Uterus (tissue), 4 donors: ENCODE measurements at places on chromosomes 1 and 21.

DNA sequence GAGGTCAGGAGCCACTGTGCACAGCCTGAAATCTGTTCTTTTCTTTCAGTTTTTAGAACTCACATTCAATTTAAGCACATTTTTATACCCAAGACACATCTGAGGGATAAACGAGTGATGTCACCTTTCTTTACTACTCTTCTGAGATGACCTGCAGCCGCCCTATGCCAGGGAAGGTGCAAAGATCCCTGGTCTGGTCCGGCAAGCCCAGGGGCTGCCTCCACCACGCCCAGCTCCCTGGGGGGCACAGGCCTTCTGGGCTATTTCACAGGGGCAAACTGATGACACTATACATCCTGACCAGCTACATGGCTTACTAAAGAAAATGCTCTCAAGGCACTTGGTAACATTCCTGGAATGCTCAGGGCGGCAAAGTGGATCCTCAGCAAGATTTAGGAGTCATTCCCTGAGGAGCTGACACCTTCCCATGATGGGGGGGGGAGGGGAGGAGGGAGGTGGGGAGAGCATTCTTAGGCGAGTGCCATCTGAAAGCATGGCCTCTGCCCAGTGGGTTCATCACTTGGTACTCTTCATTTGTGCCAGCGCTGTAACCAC, 11.3 kb downstream of the MRAP start:
- no peak for DNase-seq

- DNase-seq, result no peak
Observed at GRCh38 chr1:235857756-235858155, 8.9 kb downstream of the LYST start.

DNA sequence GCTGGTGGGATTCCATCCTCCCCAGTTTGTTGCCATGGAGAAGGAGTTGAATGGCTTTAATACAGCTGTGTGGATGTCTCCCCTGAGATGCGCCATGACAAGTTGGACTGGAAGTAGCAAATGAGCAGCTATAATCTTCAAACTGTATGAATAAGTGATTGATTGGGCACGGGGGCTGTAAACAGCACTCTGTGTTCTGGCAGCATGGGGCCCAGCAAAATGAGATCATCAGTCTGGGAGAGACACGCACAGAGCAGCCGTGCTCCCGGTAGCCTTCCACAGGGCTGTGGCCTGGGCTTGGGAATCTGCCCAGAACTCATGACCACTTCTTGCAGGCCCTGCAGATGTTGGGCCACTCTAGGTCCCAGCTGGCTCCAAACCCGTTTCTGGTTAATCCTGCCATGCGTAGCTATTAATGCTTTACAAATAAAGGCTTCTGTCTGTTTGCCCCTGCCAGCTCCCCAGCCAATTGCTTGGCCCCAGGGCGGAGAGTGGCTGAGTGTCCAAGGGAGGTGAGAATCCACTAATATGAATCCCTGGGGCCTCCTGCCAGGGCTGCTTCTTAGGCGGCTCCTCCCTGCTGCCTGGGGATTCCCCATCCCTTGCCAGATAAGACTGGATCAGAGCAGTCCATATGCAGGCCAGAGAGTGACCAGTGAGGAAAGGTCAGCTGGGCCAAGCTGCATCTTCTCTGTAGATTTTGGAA, 642.9 kb downstream of the AJAP1 start:
- DNase-seq, result peak; percentile 17

- no peak for DNase-seq
Observed at GRCh38 chr1:219733511-219734174, 120.7 kb upstream of the ZC3H11B start.

DNA sequence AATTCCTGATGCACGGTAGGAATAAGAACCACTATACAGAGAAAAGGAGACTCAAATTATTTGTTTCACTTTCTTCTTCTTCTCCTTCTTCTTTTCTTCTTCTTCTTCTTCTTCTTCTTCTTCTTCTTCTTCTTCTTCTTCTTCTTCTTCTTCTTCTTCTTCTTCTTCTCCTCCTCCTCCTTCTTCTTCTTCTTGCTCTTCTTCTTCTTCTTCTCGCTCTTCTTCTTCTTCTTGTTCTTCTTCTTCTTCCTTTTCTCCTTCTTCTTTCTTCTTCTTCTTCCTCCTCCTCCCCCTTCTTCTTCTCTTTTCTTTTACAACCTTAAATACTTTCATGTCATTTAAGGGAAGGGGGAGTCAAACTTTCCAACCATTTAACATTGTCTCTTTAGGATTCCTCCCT, 11.0 kb upstream of the GPR88 start:
- no peak for DNase-seq

- DNase-seq, result no peak
Observed at GRCh38 chr1:60091195-60091715, 17.7 kb upstream of the C1orf87 start.

- no peak for DNase-seq
Observed at GRCh38 chr1:151581921-151582320, 29.9 kb upstream of the SNX27 start.

GRCh38 chr1:243848858-243849420, 1.1 kb downstream of the AKT3 start:
- peak; percentile 65 for DNase-seq

GRCh38 chr1:85847356-85847755, 139.1 kb upstream of the ZNHIT6 start:
- DNase-seq, result no peak

DNA sequence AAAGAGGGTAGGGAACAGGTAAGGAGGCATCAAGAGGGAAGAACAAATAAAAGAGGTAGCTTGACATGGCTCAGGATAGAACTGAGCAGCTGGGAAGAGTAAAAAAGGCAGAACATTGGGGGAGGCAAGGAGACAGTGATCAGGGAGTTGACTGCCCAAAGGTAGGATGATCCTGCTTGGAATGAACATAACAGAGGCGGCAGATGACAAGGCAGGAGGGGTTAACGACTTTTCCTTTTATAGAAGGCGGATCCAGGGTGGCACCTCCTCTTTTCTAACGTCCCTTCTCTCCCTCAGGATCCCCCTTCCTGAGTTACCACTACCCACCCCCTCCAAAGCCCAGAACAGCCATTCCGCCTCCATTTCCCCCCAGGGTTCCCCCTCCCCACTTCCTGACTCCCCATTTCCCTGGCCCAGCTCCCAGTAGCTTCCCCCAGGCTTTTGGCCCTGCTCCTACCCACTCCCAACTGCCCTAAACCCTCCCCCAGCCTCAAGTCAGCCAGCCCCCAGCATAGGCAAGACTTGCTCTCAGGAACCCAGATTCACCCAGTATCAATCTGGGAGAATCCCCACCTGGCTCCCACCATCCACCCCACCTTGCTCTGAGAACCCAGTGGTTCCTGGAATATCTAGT, 769 bp upstream of the ADAMTS4 start:
- no peak for DNase-seq

GRCh38 chr1:28895896-28896608, 18.3 kb upstream of the EPB41 start:
- DNase-seq, result peak; percentile 37

GRCh38 chr1:183898001-183898396, 93.1 kb downstream of the RGL1 start:
- no peak for DNase-seq

- DNase-seq, result no peak
Observed at GRCh38 chr1:27392778-27393635, 585 bp downstream of the GPR3 start.

DNA sequence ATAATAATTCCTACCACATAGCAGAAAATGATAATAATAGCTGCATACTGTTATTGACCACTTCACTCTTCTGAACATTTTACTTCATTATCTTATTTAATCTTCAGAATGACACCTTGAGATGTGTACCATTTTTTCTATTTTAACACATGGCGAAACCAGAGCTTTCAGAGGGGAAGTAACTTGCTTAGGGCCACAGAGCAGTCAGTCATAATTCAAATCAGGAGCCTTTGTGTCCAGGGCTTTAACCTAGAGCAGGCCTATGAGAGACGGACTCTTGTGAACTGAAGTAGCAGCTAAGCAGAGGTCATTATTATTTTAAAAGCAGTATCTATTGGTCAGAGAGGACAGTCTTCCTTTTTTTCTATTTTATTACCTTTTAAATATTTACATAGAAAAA, 114.0 kb downstream of the ROR1 start:
- DNase-seq, result no peak

GRCh38 chr1:201408176-201408833, 9.2 kb upstream of the LAD1 start:
- DNase-seq, result peak; percentile 60

DNA sequence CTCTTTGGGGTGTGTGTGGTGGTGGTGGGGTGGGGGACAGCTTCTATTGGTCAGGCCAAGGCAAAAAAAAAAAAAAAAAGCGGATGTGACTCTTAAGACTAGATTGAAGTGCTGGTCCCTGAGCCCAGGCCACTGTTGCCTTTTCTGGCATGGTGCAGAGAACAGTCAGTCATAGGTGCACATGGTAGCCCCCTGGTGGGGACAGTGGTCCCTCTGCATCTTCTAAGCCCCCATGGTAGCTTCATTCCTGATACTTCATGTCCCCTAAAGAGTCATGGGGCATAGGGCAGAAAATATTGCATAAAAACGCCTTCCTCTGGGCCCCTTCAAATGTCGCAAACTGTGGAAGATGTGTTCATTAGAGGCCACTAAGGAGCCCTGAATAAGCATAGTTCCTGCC, 371.8 kb downstream of the NPHP4 start:
- DNase-seq, result no peak

DNA sequence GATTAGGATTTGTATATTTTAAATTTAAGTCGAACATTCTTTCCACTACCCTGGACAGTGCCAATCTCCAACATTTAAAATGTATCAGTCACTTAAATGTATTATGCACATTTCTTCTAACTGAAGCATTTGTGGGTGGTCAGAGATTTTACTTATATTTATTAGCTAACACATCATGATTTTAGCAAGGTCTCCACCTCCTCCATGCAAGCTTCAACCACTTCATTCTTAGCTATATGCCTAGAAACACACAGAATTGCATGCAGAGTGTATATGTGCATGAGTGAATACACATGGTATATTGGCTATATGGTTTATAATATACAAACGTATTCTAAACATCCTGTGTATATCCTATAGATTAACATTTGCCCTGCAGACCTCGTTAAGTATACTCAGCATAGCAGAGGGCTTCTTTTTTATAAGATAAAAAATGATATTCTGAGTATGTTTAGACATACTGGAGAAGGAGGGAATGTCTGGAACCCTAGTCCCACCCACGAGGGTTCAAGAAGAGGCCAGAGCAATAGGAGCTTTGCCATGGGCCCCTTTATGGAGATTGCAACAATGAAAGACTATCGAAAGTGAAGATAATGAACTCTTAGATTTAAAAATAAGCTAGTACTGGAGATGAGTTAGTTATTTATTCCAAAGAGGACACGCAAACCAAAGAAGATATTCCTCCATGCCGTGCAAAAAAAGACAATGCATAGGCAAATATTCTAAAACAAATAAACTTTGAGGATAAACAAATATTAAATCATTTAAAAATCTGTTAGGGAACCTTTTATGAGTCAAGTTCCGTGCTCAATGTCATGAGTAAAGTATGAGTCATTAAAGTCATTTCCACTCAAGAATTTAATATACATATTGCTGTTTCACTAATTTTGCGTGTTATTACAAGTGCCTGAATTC, 480.4 kb downstream of the SIPA1L2 start:
- no peak for DNase-seq

DNA sequence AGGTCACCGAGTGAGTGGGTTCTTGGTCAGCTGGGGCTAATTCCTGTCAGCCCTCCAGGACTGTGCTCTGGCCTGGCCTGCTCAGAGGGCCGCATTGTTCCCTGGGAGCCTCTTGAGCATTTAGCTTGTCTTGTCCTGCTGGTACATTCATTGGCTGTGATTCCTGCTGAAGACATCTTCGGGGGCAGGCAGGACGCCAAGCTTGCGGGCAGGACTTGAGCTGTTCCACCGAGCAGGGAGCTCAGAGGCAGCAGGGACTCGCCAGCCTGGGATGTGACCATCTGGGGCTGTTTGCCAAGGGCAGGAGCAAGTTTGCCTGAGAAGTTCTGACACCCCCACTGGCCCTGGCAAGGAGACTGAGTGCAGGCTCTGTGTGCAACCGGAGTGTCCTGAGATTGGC, 7.0 kb upstream of the SLC26A9 start:
- DNase-seq, result no peak

GRCh38 chr1:60458111-60458510, 384.5 kb upstream of the C1orf87 start:
- DNase-seq, result no peak

- no peak for DNase-seq
Observed at GRCh38 chr1:57424231-57425027, 569 bp upstream of the DAB1 start.

- no peak for DNase-seq
Observed at GRCh38 chr21:38267136-38267755, 10.5 kb downstream of the KCNJ15 start.

GRCh38 chr1:198771563-198772153, 132.8 kb downstream of the PTPRC start:
- DNase-seq, result no peak
